ENCODE measurements at places on chromosomes 16 and 17. TPM values are rescaled to one million over a fixed set of nuclear protein-coding genes. Genes with fewer than 3 reads are reported as not detected.

GRCh38 chr17:31647661-31648060 is 211.4 kb downstream of the COPRS start:
- DNase-seq = no peak

DNA sequence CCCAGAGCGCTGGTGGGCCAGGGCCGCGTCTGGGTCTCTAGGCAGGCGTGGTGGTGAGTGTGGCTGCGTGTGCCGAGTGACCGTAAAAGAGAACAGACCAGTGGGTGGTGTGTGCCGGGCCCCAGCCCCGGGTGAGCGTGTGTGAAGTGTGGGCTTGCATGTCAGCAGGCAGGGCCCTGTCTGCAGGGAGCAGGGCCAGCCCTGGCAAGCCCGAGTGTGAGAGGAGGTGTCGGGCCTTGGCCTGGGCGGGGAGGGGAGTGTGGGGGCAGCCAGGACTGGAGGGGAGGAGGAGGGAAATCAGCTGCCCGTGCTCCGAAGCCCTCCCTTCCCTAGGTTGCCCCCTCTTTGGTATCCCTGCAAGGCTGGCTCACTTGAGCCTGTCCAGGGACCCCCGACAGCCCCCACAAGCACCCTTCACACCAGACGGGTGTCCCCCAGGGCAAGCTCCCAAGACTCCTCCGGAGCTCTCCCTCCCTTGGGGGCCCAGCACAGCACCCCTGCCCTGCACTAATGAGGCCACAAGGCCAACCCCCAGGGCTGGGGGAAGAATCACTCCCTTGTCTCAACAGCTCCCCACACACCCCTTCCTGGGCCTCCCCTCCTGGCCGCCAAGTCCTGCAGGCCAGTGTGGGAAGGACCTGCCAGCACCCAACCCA is 1.9 kb downstream of the USH1G start:
- no peak for DNase-seq

DNA sequence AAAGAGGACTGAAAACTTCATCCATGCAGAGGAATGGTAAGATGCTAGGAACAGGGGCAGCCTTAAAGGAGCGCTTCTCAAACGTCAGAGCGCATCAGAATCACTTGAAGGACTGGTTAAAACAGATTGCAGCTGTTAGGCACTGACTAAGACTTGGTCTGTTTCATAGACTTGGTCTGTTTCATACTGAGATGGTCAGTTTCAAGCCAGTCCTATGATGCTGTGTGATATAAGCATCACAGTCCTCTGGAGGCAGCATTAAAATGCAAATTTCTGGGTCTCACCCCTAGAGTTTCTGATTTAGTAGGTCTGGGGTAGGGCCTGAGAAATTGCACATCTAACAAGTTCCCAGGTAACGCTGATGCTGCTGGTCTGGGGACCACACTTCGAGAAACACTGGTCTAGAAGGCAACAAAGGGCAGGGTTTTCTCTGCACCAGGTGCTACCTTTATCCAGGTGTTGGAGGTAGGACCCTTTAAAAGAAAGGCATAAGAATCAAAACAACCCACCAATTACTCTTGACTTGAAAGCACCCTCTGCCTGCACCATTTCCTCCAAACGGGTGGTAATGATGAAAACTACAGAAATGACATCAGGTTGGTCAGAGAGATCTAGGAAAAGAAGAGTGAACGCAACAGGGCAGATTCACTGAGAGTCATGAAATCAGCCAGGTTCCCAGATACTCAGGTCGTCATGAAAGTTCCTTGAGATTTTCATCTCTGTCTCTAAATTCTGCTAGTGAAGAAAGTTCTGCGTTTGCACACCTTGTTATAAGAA is 95.0 kb upstream of the RCVRN start:
- no peak for DNase-seq

- no peak for DNase-seq
Observed at GRCh38 chr16:68244481-68244902, 681 bp upstream of the PLA2G15 start.

DNA sequence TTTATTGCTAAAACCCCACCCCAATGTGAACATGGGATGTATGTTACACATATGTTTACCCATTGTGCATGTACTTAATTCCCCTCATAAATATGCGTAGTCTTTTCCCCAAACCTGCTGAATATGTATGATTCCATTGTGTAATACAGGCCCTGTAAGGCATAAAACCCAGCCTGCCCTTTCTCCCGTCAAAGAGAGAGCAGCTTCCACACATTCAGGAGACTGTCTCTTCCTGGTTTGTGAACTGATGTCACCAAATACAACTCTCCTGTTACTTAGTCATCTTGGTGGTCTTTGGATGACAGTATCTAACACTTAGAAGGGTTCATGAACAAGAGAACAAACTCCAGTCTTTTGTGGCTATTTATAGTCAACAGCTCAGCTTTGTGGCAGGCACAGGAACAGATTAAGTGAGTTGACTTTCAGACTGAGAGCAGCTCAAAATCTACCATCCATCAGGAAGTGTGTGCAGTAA is 24.7 kb upstream of the TMC7 start:
- no peak for DNase-seq

CEP295NL gene
- total RNA-seq = 0.60 TPM

SOX15 gene
- total RNA-seq = 0.89 TPM

MPV17L gene
- 5.2 TPM for total RNA-seq

C17orf78 gene
- total RNA-seq = not detected

NSRP1 gene
- total RNA-seq = 19.5 TPM

GRCh38 chr17:28643983-28644786 is 773 bp downstream of the BLTP2 start:
- no peak for DNase-seq

RAPGEFL1 gene
- 2.1 TPM for total RNA-seq

- DNase-seq = no peak
Observed at GRCh38 chr17:72903522-72903921, 189.0 kb downstream of the SLC39A11 start.

GNAO1 gene
- 32.2 TPM for total RNA-seq

GRCh38 chr17:80229011-80229410 is 8.8 kb downstream of the SLC26A11 start:
- no peak for DNase-seq

- no peak for DNase-seq
Observed at GRCh38 chr17:16997514-16998429, 25.9 kb upstream of the TNFRSF13B start.

DNA sequence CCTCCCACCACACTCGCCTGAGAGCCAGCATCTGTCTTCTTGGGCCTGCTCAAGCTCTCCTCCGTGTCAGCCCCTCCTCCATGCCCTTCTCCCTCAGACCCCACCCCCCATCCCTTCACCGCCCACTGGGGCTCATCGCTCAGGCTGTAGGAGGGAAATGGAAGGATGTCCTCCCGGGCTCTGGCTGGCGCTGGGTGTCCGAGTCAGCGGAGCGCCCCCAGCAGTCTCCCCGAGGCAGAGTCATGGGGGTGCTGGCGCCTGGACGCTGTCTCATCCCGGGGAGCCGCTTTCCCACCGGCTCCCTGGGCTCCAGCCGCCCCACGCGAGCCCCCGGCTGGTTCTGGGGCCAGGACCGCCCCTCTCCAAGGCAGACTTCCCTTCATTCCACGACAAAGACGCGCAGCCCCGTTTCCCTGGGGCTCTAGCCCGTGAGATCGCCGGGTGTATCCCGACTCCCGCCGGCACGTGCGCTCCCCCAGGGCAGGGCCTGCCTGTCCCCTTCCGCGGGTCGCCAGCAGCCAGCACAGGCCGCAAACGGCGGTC is 428 bp upstream of the ANTKMT start:
- no peak for DNase-seq

TEKT1 gene
- not detected for total RNA-seq

- DNase-seq = no peak
Observed at GRCh38 chr17:59643159-59644140, 23.8 kb downstream of the CLTC start.

CCL17 gene
- total RNA-seq = not detected

DNA sequence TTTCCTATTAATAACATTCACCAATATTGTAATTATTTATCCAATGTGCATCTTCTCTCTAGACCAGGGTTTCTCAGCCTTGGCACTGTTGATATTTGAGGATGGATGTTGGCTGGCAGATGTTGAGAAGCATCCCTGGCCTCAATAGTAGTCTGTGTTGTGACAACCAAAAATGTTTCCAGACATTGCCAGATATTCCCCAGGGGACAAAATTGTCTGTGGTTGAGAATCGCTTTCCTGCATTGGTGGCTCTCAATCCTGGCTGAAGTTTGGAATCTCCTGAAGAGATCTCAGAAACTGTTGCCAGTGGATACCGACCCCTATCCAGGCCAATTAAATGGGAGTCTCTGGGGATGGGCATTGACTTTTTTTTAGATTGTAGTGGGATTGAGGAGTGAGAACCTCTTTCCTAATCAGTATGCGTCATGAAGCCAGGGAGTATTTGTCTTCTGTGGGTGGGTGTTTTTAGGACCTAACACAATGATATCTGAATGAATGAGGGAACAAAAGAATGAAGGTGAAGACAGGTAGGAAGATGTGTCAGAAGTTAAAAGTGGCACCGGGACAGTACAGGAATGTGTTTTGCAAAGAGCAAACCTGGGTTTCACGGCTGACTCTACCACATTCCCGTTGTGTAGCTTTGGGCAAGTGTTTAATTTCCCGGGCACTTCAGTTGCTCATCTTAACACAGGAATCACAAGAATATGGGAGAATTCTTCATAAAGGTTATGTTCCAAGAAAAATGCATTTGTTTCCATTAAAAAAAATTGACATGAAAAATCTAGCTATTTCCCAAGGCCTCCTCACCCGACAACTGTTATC is 24.3 kb downstream of the HSD17B2 start:
- DNase-seq = no peak

PPY gene
- not detected for total RNA-seq

CACNA1H gene
- 6.0 TPM for total RNA-seq

- DNase-seq = no peak
Observed at GRCh38 chr16:2149630-2150417, 1.4 kb downstream of the RAB26 start.
